ENCODE measurements at places on chromosomes 11 and 22.

DNA sequence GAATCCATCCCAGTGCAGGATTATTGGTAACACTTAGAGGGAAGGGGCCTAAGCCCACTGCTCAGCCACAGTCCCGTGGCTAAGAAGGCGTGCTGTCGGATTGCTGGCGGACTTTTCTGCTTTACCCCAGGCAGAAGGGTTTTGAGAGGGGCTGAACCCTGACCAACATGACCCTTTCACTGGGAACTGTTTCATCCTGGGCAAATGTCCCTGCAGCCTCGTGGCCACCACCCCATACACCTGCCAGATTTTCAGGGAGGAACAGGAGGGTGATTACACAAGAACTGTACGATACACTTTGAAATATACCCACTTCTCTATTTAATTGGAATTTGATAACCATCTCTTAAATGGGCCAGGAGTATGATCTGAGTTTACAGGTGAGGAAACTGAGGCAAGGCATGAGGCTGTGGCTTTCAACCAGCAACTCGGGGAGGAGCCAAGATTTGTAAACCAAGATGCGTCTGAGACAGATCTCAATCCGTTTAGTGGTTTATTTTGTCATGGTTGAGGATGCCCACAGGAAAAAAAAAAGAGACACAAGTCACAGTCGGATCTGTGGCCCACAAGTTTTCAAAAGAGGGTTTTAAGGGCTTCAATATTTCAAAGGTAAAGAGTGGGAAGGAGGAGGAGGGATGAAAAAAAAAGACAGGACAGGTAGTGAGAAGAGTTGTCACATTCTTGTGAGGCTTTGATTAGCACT lies 6.1 kb upstream of the APOL3 start:
- DNase-seq: no peak

GRCh38 chr11:120501440-120501839 lies 10.1 kb upstream of the GRIK4 start:
- no peak for DNase-seq

GRCh38 chr22:45709060-45709739 lies 37.6 kb downstream of the ATXN10 start:
- peak; percentile 43 for DNase-seq

GRCh38 chr11:68381716-68382115 lies 69.3 kb downstream of the LRP5 start:
- no peak for DNase-seq

DNA sequence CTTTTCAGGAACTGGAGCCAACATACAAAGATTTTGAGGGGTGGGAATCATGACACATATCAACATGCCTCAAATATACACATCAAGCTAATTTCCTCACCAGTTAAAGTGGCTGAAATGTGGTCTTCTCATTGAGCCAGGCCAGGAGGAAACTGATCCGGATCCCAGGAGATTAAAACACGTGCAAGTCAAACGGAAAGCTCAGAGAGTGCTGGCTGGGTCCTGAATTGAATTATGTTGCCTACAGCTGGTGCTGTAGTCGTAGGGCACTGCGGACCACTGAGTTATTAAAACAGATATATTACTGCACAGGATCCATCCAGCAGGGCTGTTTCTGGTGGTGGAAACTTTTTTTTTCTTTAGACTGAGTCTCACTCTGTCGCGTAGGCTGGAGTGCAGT lies 14.1 kb upstream of the WNT7B start:
- DNase-seq: no peak

DNA sequence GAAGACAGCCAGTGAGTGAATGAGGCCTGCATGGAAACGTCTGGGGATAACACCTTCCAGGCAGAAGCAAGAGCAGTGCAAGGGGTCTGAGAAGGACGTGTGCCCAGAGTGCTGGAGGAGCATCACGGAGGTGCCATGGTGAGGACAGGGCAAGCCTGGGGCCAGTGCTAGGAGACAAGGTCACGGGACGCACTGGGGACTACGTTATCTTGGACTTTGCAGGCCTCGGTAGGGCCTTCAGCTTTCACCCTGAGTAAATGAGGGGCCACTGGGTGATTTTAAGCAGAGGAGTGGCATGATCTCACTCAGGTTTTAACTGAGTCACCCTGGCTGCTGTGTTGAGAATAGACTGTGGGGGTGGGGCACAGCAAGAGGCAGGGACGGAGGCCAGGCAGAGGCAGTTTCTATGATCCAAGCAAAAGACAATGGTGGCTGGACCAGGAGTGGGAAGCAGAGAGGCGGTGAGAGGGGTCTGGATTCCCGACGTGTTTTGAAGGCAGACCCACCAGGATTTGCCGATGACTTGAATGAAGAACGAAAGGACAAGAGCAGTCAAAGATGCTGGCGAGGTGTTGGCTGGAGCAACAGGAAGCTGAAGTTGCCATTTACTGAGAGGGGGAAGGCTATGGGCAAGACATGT lies 102.7 kb upstream of the PARVA start:
- DNase-seq: no peak

DNA sequence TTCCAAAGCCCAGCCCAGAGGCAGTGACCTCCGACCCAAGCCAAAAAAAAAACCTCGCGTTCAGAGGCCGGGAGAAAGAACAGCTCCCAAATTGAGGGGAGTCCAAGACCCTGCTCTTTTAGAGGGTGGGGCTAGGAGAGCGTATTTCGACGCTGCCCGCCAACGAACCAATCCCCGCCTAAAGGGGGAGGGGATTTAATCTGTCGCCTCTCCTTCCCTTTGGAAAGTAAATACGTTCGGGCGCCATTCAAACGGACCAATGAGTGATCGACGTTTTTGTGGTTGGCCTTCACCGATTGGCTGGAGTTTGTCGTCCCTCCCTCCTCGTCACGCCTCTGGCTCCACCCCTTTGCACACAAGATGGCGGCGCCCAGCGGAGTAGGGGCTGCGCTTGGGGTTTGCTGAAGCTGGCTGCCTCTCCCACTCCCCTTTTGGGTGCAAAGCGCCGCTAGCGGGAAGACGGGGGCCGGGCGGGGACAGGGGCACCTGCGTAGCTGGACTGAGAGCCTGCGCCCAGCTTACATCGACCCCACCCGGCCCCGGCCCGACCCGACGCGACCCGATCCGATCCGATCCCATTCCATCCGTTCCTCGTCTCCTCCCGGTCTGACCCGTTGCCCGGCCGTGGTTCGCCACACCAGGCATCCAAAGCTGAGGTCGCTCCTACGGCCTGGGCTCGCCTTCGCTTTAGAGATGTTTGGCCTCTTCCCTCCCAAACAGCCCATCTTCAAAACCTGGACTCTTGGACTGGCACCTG lies at the start of gene RNF26:
Gene RNF26 (plus strand): TSS at position 354 of the 757 bp plus-strand sequence. CDS start 596 bp downstream, outside the sequence.
- DNase-seq: peak; percentile 89
